ENCODE measurements at places on chromosomes 5 and 9.
A peak's percentile ranks its signal among the peaks of the same experiment; 100 is the strongest.

- DNase-seq: no peak
Measured at GRCh38 chr9:72312386-72312987, 52.5 kb downstream of the ZFAND5 start.

- peak; percentile 18 for DNase-seq
Measured at GRCh38 chr9:133558191-133559126, 24.0 kb downstream of the ADAMTSL2 start.

GRCh38 chr5:124650951-124651662 is 95.3 kb downstream of the ZNF608 start:
- no peak for DNase-seq

DNA sequence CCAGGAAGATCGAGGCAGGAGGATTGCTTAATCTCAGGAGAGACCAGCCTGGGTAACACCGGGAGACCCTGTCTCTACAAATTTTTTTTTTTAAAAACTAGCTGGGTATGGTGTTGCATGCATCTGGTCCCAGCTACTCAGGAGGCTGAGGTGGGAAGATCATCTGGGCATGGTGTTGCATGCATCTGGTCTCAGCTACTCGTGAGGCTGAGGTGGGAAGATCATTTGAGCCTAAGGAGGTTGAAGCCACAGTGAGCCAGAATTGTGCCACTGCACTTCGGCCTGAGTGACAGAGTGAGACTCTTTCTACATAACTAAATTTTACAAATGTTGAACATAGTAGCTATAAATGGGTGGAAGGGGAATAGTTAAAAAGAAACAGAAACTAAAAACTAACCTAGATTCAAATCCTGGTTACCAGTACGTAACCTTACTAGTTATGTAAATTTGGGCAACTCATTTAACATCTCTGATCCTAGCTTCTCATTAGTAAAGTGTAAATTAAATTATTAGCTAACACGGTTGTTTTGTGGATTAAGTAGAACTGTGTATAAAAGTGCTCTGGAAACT is 41.7 kb downstream of the TMEM161B start:
- DNase-seq: no peak

- DNase-seq: no peak
Measured at GRCh38 chr9:129481810-129482511, 138.9 kb downstream of the C9orf50 start.

DNA sequence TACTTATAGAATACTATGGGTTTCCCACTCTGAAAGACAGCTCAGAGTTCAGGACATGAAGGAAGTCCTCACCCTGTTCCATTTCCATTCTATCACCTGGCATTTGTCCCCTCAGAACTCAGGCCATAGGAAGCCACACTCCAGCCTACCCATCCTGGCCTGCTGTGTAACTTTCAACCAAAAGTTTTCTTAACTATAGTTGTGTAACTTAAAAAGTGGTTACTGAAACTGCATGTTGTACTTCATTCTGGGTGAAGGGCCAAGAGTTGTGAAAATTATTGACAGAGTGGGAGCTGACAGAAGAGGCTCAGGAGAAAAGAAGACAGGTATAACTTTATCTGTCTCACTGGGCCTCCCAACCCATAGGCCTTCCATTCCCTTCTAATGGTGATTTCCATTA is 212.5 kb downstream of the RAB3C start:
- no peak for DNase-seq

- peak; percentile 26 for DNase-seq
Measured at GRCh38 chr5:74638970-74639806, 1.3 kb downstream of the ENC1 start.

DNA sequence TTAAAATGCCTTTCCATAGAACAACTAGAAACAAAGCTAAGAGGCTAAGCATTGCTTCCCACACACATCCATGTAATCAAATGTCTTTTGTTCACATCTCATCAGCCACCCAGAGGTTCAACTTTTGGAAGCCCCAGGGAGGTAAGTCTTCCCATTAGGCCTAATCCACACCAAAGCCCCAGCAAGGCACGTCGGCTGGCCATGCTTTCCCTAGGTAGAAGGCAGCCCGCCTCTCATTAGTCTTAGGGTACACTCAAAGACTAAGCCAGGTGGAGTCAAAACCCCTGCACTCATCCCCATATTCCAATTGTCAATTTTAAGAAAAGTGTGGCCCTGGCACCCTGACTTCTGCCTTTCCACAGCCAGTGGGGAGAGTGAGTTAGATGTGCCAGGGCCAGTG is 87.9 kb downstream of the ATPSCKMT start:
- DNase-seq: no peak

- DNase-seq: no peak
Measured at GRCh38 chr9:72588336-72588735, 66.9 kb downstream of the TMC1 start.

GRCh38 chr5:40071870-40072269 is 607.8 kb upstream of the PTGER4 start:
- DNase-seq: peak; percentile 8

DNA sequence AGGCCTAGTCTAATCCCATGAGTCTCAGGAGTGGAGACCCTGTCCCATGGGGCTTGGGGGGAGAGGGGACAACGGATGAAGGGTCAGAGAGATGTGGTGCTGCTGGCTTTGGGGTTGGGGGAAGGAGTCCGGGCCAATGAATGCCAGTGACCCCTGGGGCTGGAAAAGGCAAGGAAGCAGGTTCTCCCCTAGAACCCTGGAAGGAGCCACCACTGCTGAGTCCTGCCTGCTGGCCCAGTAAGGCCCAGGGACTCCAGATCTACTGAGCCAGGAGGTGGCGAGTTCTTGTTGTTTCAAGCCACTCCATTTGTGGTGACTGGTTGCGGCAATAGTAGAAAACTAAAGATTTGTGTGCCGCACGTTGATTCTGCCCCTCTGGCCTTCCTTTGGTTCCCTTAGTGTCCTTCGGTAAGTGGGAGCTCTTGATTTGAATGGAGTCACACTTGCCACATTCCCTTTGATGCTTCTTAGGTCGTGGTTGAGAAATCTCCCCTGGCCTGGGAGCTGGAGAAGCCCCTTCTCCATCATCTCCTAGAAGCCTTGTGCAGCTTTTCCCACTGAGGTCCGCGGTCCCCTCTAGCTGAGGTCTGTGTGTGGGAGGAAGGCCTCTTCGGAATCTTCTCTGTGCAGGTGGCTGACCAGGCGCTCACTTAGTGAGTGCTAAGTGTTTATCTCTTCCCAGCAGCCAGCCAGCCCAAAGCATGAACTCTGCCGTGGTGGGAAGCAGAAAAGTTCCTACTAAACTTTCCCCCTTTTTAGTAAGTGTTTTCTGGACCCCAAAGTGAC is 9.0 kb downstream of the FCN1 start:
- no peak for DNase-seq

- peak; percentile 33 for DNase-seq
Measured at GRCh38 chr5:32471784-32472183, 27.2 kb upstream of the ZFR start.

GRCh38 chr9:95370064-95370463 is 52.6 kb upstream of the FANCC start:
- DNase-seq: no peak

GRCh38 chr5:171633776-171634470 is 151.7 kb upstream of the SMIM23 start:
- no peak for DNase-seq

DNA sequence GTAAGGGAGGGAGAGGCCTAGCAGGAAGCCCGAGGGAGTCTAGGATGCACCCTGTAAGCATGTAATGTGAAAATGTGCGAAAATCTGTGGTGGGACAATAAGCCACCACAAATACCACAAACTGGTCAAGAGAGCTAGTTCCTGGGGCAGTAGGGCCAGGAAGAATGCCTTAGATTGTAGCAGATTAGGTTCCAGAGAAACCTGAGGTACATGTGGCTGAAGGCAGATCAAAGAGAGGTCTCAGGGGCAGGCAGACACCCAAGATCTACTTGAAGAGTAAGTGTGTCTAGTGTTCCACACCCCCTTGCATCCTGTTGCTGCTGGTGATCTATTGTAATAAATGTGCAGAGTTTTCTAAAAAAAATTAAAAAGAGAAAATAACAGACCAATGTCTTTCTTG is 1677.3 kb upstream of the CDH6 start:
- no peak for DNase-seq

- no peak for DNase-seq
Measured at GRCh38 chr5:166045961-166046360, 2245.5 kb upstream of the WWC1 start.

- DNase-seq: no peak
Measured at GRCh38 chr9:127805620-127806019, 2.9 kb downstream of the FPGS start.

DNA sequence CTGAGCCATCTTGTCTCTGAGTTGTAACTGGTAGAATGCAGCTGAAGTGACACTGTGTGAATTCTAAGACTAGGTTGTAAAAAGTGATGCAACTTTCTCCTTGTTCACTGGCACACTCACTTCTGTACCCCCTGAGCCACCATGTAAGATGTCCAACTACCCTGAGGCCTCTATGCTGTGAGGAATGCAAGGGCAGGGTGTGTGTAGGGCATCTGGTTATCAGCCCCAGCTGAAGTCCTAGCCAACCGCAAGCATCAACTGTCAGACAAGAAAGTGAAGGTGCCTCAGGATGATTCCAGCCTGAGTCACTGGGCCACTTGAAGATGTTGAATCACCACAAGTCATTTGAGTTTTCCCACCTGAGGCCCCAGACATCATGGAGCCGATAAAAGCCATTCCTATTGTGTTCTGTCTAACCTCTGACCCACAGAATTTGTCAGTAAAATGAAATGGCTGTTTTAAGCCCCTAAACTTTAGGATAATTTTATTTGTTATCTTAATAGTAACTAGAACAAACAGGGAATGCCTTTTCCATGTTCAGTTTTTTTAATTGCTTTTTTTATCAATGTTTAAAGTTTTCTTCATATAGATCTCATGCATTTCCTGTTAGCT is 18.7 kb upstream of the RHOBTB3 start:
- peak; percentile 91 for DNase-seq

- peak; percentile 87 for DNase-seq
Measured at GRCh38 chr5:173329491-173330337, 1.5 kb upstream of the STC2 start.

GRCh38 chr5:134122530-134122929 is 8.0 kb downstream of the TCF7 start:
- DNase-seq: no peak

DNA sequence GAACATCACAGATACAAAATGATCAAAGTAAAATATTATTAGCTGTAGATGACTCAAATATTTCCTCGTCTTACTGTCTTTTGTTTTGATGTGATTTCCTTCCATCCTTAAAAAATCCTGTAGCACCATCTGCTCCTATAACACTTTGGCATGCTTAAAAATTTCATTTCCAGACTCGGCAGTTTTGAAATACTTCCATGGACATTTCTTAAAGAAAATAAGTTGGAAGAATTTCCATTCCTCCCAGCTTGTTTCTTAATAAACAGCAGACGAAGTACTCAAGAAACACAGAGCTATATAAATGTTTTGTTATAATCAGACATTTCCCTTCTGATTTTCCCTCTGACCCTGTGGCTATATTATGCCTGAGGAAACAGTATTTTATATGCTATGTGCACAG is 41.2 kb upstream of the SVEP1 start:
- no peak for DNase-seq

DNA sequence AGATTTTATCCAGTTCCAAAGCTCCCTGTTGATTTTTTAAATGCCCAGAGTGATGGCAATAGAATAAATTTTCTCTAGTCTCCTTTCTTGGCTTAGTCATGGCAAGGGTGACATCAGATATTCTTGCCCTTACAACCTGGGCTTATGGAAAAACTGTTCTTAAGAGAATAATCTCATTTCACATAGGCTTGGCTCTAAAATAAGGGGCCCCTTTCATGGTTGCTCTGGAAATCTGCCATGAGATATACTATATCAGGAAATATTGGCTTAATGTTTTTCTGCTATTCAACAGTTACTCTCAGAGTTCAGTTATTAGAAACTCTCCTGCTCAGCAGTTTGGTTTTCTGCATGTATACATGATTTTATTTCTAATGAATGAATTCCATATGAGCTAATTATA is 7.8 kb downstream of the HMHB1 start:
- DNase-seq: no peak

DNA sequence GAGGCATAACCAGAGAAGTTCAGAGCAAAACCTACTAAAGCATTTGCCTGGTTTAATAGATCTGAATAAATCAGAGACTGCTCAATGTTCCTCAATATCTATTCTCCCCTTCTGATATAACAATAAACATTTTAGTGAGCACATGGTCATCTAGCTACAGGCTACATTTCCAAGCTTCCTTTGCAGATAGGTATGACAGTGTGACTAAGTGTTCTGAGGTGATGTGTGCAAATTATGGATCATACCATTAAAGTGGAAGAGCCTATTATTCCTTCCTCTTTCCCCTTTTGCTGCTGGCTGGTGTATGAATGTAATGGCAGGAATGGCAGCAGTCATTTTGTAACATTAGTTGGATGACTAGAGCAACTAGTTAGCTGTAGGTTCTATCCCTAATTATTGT is 285.8 kb upstream of the RASA1 start:
- no peak for DNase-seq

- DNase-seq: no peak
Measured at GRCh38 chr5:2566284-2566683, 185.2 kb downstream of the IRX2 start.

GRCh38 chr9:81058782-81059181 is 630.6 kb downstream of the TLE1 start:
- DNase-seq: no peak

GRCh38 chr5:141241496-141241895 is 3.7 kb upstream of the PCDHB15 start:
- DNase-seq: no peak
